ENCODE measurements at places on chromosomes 6 and 20.
A peak's percentile ranks its signal among the peaks of the same experiment; 100 is the strongest.

DNA sequence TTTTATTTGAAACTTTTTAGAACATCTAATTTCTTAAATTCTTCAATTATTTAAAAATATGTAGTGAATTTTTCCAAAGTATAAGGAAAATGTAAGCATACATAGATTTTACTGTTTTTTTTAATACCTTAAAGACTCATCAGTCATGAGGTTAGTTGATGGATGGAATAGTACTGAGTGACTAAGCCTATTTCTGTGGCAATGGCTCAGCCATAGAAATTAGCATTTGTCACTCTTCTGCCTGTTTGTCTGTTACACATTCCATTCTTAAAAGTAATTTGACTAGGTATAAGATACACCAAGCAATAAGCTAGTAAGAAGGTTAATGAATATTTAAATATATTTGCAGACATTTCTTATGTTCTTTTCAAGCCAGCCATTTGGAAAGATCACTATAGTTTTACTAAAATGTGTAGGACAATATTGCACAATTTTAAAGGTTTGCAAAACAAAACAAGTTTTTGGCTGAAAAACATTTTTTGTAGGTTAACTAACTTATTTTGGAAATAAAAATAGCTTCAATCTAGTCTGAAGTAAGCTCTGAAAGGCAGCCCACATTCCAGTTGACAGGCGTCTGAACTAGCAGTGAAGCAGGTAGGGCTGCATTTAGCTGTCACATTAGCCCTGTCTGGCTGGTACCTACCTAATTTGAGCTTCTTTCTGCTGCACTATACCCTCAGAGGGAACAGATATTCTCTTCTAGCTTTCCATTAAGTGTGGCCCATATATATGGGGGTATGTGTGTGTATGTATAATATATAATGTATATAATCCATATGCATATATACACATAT, 385.7 kb downstream of the GRIK2 start:
- no peak for DNase-seq

- no peak for DNase-seq
Observed at GRCh38 chr6:48476257-48476656, 365.3 kb upstream of the PTCHD4 start.

DNA sequence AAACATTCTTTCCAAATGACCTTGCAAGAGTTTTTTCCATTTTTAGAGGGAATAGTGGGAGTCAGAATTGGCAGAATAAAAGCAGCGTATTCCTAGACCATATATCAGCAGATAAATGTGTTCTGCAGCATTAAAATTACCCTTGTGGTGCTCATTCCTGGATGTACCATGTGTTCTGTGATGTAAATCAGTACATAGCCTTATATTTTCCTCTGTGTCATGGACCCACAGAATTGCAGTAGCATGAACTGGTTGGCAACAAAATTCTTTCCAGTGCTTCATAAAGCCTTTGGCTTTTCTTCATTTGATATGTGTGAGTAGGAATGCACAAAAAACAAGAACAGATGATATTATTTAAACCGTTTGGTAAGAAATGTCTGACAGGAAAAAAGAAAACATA, 32.5 kb downstream of the ANKEF1 start:
- DNase-seq = no peak

- DNase-seq = no peak
Observed at GRCh38 chr20:18676396-18676795, 88.5 kb downstream of the DTD1 start.

DNA sequence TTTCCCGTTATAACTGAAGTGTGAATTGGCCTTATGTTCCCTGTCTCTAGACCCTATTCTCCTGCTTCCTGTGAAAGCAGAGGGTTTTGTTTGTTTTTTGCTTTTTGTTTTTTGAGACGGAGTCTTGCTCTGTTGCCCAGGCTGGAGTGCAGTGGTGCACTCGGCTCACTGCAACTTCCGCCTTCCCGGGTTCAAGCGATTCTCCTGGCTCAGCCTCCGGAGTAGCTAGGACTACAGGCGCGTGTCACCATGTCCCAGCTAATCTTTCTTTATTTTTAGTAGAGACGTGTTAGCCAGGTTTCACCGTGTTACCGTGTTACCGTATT, 674 bp upstream of the GNMT start:
- no peak for DNase-seq

- DNase-seq = no peak
Observed at GRCh38 chr6:69790629-69791028, 6.2 kb downstream of the LMBRD1 start.

DNA sequence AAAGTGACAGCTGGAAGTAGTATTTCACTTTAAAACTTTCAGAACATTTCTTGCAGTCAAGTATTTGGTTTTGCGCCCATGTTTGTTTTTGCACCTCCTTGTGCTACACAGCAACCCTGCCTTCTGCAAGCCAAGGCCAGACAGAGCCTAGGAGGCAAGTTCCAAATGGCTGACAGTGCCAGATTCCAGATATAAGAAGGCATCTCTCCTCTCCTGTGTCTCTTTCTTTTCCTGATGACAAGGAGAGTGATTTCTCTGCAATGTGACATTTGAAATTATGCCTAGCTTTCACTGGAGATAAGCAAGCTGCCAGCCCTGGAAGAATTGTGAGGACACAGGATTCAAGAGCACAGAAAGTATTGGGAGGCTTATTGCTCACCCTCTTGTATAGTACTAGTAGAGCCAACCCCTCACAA, 149.1 kb upstream of the TENT5A start:
- DNase-seq = no peak

DNA sequence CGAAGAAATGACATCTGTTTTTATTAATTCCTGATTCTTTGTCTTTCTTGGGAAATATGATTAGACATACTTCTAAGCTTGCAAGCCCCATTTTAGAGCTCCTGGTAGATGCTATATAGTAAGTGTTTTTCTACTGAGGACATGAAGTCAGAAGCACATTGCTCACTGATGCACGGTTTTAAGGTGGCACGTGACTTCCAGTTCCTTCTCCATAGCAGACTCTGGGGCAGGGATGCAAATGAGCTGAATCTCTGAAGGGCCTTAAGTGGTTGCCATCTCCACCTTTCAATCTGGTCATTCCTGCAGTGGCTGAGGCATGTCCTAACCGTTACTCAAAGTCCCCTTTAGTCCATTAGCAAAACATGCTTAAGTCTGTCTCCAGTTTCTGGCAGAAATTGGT, 421.2 kb upstream of the HTR1E start:
- DNase-seq = no peak

DNA sequence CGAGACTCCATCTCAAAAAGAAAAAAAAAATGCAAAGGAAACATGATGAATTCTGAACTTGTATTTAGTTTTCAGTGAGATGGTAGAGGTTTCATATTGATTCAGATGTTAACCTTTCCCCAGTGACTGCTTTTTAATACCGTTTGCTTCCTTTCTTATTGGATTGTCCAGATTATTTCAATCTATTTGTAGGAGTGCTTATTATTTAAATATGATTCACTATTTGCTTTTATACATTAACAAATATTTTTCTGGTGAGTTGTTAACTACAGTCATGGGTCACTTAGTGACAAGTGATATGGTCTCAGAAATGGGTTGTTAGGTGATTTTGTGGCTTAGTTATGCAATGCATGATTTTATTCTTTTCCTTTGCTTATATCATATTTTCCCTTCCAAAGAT, 8.4 kb downstream of the PI3 start:
- DNase-seq = no peak

GRCh38 chr20:32879538-32879937, 20.8 kb downstream of the EFCAB8 start:
- DNase-seq = no peak

GRCh38 chr6:128071212-128071611, 170.4 kb upstream of the THEMIS start:
- no peak for DNase-seq

DNA sequence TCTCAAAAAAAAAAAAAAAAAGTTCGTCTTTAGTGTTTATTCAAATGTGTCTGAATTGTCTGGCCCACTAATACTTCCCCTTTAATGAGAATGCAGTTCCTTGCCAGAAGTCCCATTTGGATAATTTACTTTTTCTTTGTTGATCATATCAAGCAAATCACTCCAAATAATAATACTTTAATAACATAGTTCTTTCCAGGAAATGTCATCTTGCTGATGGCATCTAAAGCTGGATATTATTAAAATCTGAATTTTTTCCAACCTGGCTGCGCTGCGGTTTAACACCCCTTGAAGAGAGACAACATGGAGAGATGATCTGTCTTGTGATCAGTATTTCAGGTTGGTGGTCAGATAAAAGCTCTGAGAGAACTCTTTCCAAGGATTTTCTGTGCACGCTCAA, 111.2 kb upstream of the CNKSR3 start:
- DNase-seq = no peak

DNA sequence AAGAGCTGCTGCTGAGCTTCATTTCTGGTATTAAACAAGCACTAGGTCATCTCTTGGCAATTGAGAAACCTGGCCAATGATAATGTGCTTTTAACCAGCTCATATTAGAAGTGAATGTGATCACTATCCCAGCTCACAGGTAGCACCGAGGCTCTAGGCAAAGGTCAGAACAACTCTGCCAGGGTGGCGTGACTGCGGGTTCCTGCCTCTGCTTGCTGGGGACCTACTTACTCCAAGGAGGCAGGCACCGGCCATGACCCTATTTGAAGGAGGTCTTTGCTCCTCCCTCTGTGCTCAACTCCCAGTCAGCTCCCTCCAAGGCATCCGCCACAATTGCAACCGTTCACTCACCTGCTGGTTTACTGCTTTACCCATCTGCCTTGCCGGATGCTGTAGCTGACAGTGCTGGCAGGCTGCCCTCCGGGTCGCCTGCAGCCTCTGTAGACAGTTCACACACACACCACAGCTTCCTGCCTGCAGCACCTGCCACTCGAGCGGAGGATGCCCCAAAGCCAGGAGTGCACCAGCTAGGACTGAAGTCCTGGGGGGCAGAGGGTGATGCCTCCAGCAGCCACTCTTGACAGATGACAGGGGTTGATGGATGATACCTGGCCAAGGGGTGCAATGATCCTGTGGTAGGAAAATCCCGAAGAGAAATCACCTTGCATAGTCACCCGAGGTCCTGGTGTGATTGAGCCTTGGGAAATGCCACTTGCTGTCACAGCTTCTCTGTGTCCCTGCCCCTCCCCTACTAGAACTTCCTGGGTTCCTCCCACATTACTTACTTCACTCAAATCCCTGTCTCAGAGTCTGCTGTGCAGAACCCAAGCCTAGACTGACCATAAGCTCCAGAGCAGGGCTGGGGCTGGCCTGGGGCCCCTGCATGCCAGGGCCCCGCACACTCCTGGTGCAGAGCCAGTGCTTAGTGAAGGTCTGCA, 8.8 kb upstream of the VSX1 start:
- DNase-seq = peak; percentile 13
